ENCODE measurements at places on chromosomes 12 and 14.

DNA sequence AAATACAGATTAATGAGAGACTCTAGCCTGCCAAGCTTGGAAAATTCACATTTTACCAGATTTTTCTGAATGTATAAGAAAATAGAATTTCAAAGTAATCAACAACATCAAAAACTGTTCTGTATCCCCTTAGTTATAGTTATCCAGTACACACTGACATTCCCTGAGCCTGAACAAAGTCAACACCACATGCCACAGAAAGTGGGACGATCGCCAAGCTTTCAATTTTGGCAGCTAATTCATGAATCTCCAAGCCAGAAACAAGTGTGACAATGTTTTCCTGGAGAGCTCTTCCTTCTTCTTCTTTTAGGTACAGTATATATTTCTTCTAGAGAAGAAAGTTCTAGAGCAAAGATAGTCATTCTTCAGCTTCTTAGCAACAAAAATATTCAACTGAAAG lies 290.2 kb downstream of the PRKD1 start:
- DNase-seq = no peak

GRCh38 chr12:53828598-53828997 lies 76.8 kb upstream of the CISTR start:
- DNase-seq = peak; percentile 51

- no peak for DNase-seq
Observed at GRCh38 chr14:30854492-30854891, 19.9 kb upstream of the COCH start.

- no peak for DNase-seq
Observed at GRCh38 chr14:99807413-99808153, 14.4 kb downstream of the EML1 start.

DNA sequence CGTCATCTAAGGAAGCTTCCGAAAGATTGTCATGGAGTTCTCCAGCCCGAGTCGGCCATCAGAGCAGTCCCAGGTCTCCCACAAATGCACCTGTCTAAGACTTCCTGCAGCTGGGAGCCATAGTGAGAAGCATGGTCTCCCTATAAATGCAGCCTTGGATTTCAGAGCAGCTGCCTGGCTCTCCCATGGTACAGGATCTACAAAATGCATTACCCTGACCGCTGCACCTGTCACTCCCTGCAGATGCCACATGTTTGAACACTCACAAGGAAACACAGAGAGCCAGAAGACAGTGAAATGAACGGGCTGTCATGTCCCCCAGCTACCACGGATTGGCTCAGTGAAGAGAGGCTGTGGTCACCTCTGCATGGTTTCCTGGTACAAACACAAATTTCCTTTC lies 702.7 kb downstream of the MED13L start:
- no peak for DNase-seq

GRCh38 chr14:68687746-68688145 lies 105.1 kb downstream of the ZFP36L1 start:
- peak; percentile 98 for DNase-seq

GRCh38 chr12:93571365-93571924 lies 1.0 kb upstream of the SOCS2 start:
- peak; percentile 70 for DNase-seq

GRCh38 chr12:94488463-94488862 lies 28.8 kb upstream of the CEP83 start:
- no peak for DNase-seq

DNA sequence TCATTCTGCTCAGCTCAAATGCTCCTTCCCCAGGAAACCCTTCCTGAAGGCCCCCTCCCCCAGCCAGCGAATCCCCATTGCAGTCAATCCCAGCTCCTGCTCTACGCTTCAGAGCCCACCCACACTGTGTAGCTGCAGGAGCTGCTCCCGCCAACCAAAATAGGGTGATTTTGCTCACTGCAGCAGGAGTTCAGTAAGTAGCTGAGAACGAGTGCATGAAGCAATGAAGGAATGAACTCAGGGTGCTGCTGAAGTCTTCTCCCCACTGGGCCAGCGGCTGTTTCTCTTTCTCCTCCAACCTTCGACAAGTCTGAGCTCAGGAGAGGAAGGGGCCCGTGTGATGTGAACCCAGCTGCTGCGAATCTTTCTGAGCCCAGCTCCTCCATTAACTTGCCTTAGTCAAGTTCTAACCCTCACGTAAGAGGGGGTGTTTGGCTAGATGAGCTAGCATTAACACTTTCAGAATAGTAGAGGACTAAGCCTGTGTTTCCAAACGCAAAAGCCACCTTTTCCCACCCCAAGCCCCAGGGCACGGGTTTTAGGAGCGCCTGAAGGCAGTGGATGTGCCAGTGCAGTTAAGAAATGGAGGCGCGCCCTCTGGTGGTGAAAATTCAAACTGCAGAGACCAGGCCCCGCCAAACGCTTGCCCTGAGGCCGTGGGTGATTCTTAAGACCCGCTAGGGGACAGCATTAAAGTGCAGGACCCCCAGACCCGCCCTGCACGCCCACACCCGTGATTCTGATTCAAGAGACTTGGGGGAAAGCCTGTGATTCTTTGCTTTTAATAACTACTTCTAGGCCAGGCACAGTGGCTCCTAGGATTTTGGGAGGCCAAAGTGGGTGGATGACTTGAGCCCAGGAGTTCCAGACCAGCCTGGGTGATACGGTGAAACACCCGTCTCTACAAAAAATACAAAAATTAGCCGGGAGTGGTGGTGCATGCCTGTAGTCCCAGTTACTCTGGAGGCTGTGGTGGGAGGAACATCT lies 11.9 kb upstream of the SERPINA4 start:
- DNase-seq = peak; percentile 37

- no peak for DNase-seq
Observed at GRCh38 chr14:58861586-58861985, 223.8 kb downstream of the DACT1 start.

DNA sequence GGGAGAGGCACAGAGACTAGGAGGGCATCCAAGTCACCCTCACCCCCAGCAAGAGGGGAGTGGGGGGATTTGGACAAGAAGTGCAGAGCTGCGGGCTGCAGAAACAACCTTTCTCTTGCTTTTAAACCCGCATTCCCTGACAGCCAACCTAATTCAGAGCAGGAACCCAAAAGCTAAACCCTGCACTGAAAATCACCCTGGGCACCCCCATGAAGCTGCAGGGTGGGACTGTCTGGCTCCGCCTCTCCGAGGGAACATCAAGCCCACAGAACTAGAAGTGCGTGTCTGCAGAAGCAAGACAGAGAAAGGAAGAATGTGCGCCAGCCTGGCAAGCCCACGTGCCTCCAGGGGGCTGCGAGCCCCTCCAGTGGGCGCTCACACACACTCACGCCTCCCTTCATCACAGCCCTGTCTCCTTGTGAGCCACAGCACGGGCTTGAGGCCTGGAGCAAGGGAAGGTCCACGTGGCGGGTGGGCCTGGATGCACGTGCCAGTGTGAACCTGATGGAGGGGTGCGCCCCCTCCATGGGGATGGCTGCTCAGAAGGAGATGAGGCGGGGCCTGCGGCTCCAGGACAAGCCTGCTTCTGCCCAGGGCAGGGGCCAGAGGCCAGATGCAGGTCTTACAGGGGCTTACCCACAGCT lies 27.8 kb upstream of the PNMA1 start:
- DNase-seq = no peak

GRCh38 chr14:95503365-95504134 lies 12.9 kb downstream of the SYNE3 start:
- DNase-seq = no peak

DNA sequence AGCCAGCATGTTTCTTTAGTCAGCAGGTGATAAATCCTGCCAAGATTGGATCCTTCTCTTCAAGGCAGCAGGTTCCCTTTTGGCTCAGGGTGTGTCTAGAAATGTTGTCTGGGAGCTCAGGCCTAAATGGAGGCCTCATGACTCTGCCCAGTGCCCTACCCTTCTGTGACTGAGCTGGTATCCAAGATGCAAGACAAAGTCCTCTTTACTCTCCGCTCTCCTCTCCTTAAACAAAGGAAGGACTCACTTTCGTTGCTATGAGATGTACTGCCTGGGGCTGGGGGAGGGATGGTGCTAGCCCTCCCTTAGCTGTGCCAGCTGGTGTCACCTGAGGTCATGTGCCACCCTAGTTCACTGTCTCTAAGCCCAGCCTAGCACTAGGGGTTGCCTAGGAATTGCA lies 13.8 kb upstream of the TMPRSS12 start:
- no peak for DNase-seq
